Activated naive CD8-positive, alpha-beta T cell treated with anti-CD3 and anti-CD28 coated beads, Interleukin-2, amount 50 U/mL, for 24 hours (primary cell): ENCODE measurements at places on chromosomes 13 and 19.

- no peak overlapping the region for H3K27ac ChIP-seq
- H3K36me3 ChIP-seq: no peaks in the 10 kb centered on the region
- H3K4me3 ChIP-seq: no peak overlapping the region
- H3K4me1 ChIP-seq: no peaks in the 10 kb centered on the region
- no peak for DNase-seq
Observed at GRCh38 chr13:110107568-110108347, 199.2 kb downstream of the COL4A1 start.

DNA sequence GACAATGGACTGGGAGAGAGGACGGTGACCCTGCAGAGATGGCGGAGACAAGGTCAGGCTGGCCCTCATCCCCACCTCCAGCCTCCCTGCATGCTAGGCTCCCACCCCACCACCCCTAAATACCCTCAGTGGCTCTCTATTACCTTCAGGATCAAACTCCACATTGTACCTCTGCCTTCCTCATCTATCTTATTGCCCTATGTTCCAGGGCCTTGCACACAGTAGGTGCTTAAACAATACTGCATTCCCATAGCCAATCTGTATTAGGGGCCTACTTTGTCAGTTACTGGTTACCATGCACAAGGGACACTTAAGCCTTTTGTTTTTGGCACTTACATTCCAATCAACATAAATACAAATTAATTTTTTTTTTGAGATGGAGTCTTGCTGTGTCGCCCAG, 6.5 kb downstream of the PALM3 start:
- peaks cover 19% of the 10 kb centered on the region for H3K4me1 ChIP-seq
- no peak overlapping the region for H3K27ac ChIP-seq
- DNase-seq: no peak
- no peak overlapping the region for H3K4me3 ChIP-seq

- no peaks in the 10 kb centered on the region for H3K4me1 ChIP-seq
- no peak overlapping the region for H3K4me3 ChIP-seq
- no peak overlapping the region for H3K27ac ChIP-seq
- H3K36me3 ChIP-seq: no peaks in the 10 kb centered on the region
Observed at GRCh38 chr13:62126400-62126799, 710.8 kb upstream of the PCDH20 start.

DNA sequence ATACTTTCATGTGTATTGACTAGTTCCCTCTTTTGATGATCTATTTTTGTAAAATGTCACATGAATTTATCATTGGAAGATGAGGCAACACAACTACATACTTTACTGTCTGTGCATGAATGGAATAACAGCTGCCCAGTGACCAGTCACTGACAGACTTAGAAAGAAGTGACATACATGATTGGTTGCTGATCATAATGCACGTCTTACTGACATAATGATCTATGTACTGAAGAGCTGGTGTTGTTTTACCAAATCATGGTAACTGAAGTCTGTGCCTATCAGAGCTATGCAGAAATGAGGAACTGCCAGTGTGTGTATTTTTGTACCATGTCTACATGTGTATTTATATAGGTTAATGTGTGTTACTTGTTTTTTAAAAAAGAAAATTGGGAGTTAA, 26.5 kb downstream of the GPR18 start:
- peak overlapping the region; percentile 72 for H3K27ac ChIP-seq
- H3K4me3 ChIP-seq: no peak overlapping the region
- DNase-seq: no peak
- H3K36me3 ChIP-seq: peaks cover 16% of the 10 kb centered on the region
- H3K4me1 ChIP-seq: peaks cover 84% of the 10 kb centered on the region

DNA sequence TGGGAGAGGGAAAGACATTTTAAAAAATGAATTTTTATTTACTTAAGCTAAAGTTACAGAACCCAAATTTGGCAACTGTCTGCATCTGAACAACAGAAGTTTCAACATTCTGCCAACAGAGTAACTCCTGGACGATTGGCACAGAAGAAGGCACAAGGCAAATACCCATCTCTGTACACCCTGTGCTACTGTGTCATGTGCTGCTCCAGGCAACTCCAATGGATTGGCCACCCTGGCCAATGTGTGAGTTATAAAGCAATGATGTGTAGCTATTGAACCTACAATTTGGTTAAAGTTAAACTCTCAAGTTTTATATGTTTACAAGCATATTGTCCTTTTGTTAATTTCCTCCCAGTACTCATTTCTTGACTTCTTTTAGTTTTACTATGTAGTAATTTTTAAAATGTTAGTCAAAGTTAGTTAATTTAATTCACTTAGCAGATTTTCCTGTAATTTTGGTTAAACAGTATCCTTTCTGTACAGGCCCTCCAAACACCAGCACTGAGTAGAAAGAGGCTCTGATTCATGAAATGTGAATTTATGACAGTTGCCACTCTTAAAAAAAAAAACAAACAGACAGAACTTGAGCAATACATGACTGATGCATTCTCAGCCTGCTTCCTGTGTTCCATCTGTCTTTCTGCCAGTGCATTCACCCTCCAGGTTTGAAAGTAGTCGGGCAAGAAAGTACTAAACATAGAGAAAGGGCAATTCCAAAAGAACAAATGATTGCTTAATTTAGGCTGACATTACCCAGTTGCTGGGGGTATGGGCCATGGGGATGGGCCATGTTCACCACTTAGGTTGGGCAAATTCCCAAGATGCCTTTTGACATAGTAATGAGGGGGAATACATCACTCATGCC, 5.9 kb downstream of the STARD13 start:
- DNase-seq: no peak
- H3K4me1 ChIP-seq: no peaks in the 10 kb centered on the region
- H3K4me3 ChIP-seq: no peak overlapping the region
- no peaks in the 10 kb centered on the region for H3K36me3 ChIP-seq
- peaks cover 18% of the 10 kb centered on the region for H3K27me3 ChIP-seq
